D721Med (cell line): ENCODE measurements at places on chromosomes 12 and 14.

- no peak for DNase-seq
Observed at GRCh38 chr12:99611117-99611516, 36.4 kb upstream of the GARIN6 start.

DNA sequence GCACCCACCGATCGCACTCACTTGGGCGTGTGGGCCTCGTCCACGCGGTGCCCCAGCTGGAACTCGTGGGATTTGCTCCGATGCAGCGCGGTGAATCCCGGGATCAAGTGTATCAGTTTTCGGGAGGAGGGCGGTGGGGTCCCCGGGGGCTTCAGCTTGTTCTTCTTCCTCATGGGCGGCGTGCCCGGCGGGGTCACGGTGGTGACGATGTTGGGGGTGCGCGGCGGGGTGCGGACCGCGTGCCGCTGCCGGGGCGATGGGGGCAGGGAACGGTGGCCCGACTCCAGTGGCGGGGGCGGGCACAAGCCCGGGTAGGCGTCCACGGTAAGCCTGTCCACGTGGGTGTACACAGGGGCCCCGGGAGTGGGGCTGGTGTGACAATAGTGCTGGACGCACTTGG is 207.8 kb downstream of the KSR2 start:
- DNase-seq, result no peak

DNA sequence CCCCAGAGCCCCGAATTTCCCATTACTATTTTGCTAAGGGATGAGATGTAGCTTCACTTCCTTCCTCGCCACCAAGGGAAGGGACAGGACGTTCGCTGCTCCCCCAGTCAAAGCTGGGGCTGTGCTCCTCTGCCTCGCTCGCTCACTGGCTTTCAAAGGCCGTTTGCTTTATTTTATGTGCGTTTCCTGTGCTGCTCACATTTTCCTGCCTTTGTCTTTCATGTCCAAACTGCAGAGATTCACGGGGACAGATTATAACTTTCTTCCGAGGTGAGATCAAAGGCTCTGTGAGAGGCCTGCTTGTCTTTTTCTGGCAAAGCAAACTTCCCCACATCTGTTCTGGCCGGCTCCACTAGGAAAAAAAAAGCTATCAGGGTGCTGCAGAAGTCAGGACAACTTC is 76.0 kb upstream of the FZD10 start:
- DNase-seq, result no peak

- DNase-seq, result no peak
Observed at GRCh38 chr14:64997108-64997794, 10.6 kb downstream of the FNTB start.

DNA sequence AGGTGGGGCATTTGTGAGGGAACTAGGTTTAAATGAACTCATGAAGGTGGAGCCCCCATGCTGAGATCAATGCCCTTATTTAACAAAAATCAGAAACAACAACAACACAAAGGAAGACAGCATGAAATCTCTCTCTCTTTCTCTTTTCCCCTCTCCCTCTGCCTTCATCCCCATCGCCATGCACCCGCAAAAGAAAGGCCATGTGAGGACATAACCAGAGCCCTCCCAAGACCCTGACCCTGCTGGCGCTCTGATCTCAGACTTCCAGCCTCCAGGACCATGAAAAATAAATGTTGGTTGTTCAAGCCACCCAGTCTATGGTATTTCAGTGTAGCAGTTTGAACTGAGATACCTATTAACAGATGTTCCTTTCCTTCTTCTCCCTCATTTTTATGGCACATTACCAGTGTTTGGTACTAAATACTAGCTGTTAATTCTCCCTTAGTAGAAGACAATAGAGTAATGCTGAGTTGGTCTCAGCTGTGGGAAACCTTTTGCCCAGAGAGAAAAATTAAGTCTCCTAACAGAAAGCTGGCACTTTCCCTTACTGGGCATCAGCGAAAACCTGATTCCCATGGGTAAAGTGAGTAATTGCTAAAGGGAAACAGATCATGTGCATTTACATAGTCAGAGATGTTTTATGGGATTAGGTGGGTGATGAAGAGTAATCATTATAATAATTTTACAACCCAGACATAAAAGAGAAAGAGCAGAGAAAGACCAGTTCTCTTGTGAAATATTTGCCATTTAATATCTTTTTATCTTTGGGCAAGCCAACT is 264.0 kb upstream of the PLEKHG7 start:
- no peak for DNase-seq

GRCh38 chr12:115946092-115946491 is 331.4 kb downstream of the MED13L start:
- no peak for DNase-seq

DNA sequence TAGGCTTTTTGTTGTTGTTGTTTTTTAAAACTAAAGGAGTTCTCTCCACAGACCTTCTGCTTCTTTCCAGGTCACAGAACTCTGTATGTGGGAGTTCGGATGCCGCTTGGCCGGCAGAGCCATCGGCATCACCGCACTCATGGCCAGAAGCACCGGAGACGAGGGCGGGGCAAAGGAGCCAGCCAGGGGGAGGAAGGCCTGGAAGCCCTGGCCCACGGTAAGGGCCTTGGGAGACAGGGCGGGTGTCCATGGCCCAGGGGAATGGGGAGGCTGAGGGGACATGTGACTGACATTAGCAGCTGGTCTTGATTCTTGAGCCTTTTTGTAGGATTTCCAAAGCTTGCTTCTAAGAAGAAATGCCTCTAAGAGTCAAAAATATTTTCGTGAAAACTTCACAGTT is 26.2 kb downstream of the SLC4A8 start:
- no peak for DNase-seq

GRCh38 chr14:83556065-83556464 is 1973.9 kb upstream of the FLRT2 start:
- DNase-seq, result no peak

GRCh38 chr14:76736514-76736913 is 24.8 kb upstream of the VASH1 start:
- DNase-seq, result no peak

- no peak for DNase-seq
Observed at GRCh38 chr14:51453869-51454268, 197.8 kb upstream of the FRMD6 start.

DNA sequence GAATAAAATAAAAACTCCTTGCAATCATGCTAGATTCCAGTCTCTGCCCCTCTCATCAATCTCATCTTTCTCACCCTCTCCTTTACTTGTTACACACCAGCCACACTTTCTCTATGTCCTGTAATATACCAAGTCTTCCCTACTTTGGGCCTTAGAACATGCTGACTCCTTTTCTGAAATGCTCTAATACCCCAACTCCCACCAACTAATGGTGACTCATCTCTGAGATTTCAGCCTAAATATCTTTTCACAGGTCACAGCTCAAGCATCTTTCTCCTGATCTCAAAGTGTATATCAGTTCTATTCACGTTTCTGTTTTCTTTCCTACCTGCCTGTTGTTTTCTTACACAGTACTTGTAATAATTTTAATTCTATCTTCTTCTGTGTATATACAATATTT is 378.9 kb upstream of the PRICKLE1 start:
- DNase-seq, result no peak

- DNase-seq, result no peak
Observed at GRCh38 chr12:93449277-93449676, 7.5 kb upstream of the UBE2N start.

DNA sequence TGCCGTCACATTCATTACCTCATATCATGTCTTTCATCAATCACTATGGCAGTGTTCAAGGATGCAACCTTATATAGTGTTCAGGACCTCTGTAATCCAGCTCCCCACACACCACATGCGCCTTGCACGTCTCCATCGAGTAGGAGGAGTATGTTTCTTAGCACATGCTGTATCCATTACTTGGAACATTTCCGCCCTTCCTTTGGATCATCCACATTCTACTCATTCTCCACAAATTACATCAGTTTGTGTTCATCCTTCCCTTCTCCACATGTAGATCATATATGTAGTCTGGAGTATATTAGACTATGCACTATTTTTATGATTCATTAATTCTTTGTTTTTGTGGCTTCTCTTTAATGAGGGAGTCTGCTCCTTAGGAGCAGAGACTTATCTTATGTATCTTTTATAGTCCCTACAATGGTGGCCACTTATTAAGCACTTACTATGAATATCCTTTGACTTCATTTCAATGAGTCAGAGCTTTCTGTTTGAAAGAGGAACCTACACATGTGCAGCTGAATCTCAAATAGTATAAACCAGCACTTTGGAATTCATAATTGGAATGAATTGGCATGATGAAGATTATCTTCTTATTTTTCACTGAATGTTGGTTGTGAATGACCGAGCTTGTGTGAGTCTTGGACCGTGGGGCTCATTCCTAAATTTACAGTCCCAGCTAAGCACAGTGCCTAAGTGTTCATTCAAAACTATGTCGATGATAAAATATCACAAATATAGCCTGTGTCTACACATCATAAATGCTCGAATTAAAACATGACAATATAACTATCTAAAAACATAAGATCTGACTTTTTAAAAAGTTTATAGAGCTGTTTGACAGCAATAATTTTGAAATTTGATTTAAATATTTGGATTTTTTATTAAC is 30.2 kb upstream of the NPAS3 start:
- DNase-seq, result no peak

- no peak for DNase-seq
Observed at GRCh38 chr14:55350461-55350860, 61.2 kb downstream of the ATG14 start.

DNA sequence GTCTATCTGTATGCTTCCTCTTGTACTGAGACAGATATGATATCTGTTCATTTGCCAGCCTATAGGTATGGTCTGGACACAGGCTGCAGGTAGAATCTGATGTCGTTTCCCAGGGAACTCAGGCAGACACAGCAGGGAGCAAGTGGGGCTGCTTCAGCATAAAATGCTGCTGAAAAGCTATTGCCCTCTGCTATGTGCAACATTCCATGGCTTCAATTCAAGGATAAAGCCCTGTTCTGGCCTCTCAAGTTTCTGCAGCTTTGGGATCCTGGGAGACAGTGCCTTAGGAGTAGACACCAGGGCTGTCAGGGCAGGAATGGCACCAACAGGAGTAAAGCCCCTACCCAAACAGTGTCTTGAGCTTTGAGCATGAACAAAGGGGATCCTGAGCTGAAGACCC is 173.5 kb downstream of the SLC41A2 start:
- DNase-seq, result no peak

DNA sequence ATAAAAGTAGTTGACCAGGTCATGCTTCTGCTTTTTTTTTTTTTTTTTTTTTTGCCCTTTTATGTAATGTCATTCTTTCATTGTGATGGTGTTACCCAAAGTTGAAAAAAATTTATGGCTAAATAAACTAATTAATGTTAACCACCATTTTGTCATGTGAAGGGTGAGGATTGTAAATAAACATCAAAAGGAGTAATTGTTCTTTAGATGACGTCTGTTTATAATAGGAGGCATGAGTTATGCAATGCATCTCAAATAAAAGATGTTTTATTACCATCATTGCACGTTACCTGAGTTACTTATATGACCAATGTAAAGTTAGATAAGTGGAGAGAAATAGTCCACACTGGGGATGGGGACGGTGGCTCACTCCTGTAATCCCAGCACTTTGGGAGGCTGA is 349.9 kb upstream of the PDE3A start:
- no peak for DNase-seq

GRCh38 chr12:75862692-75863471 is 168.7 kb downstream of the PHLDA1 start:
- DNase-seq, result no peak

- DNase-seq, result no peak
Observed at GRCh38 chr14:84891404-84891803, 638.5 kb upstream of the FLRT2 start.

DNA sequence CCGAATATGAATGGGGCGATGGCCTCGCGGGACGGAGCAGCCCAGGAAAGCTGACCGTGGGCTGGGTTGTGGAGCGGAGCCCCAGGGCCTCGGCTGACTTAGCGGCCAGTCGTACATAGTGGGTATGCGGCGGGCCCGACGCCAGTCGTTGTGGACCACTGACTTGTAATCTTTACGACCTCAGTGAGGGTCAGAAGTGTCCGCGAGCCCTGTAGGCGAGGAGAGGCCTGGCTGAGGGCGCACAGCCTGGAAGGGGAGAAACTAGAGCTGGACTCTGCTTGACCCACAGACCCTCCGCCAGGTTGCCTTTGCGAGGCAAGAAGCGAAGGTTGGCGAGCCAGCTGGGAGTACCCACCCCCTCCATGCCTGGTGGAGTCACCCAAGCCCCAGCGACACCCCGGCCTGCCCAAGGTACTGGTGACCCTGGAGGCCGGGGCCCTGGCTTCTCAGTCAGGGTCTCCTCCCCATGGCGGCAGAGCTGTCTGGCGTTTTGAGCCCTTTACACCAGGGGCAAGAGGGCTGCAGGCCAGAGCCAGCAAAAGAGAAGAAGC is 15.6 kb upstream of the DYNC1H1 start:
- no peak for DNase-seq

DNA sequence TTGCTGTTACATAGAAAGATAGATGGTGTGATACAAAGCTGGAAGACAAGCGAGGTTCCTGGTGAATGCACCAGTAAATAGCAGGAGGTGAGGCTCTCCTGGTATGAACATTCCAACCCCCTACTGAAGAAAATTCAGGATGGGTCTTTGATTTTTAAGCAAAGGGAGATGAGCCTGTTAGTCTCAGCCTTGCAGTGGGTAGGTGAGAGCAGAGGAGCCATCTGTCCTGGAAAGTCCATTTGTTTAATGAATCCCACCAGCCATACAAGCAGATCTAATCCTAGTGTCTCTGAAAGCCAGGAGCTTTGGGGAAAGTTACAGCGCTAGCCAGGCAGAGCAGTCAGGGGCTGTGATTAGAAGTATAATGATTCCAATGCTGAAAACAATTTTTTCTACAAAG is 234.8 kb upstream of the FOXN3 start:
- no peak for DNase-seq

DNA sequence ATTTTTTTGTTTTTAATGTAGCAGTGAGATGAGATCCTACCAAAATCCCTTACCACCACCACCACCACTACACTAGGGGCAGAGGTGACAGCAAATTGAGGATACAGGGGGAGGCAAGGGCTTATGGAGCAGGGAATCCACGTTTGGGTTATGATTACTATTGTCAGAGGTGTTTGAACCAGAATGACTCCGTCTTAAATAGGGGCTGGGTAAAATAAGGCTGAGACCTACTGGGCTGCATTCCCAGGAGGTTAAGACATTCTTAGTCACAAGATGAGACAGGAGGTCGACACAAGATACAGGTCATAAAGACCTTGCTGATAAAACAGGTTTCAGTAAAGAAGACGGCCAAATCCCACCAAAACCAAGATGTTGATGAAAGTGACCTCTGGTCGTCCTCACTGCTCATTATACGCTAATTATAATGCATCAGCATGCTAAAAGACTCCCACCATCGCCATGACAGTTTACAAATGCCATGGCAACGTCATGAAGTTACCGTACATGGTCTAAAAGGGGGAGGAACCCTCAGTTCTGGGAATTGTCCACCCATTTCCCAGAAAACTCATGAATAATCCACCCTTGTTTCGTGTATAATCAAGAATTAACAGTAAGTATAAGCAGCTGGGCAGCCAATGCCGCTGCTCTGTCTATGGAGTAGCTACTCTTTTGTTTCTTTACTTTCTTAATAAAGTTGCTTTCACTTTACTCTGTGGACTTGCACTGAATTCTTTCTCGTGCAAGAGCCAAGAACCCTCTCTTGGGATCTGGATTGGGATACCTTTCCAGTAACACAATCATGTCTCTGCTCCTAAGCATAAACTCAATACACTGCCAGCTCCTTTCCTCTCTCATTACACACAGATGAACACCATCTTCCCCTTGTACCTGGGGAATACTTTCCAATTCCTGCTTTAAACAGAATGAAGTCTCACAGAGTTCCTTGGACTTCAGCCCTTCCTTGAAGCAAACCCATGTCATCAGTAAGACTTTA is 16.7 kb upstream of the CRY1 start:
- no peak for DNase-seq

GRCh38 chr12:81369175-81369574 is 291.3 kb downstream of the ACSS3 start:
- DNase-seq, result no peak

- DNase-seq, result no peak
Observed at GRCh38 chr14:63952933-63953437, 100.2 kb downstream of the SYNE2 start.
